Foreskin keratinocyte (primary cell): ENCODE measurements at places on chromosomes 7 and 10. TPM values are rescaled to one million over a fixed set of nuclear protein-coding genes. Genes with fewer than 3 reads are reported as not detected.

The MALRD1 gene
- 0.11 TPM in 1 of 2 replicates, not detected in the other for total RNA-seq

The CHAT gene
- not detected in 2 replicates for total RNA-seq

The IFIT2 gene
- 2.5 and 2.7 TPM in 2 replicates for total RNA-seq

The RBP3 gene
- total RNA-seq: not detected in 2 replicates

The TMEM140 gene
- total RNA-seq: 0.07 TPM in 1 of 2 replicates, not detected in the other

The ZNF425 gene
- total RNA-seq: 1.7 and 3.0 TPM in 2 replicates

The AIFM2 gene
- 2.7 and 2.8 TPM in 2 replicates for total RNA-seq

The ECD gene
- total RNA-seq: 24.2 and 25.0 TPM in 2 replicates

The ANKRD30A gene
- not detected in 2 replicates for total RNA-seq

The CALCR gene
- not detected in 2 replicates for total RNA-seq

The ARHGAP22 gene
- total RNA-seq: 5.2 and 7.1 TPM in 2 replicates

The PTPN20 gene
- total RNA-seq: 5.4 TPM in 2 replicates

The VSTM2A gene
- total RNA-seq: not detected in 2 replicates

The SFTPA1 gene
- total RNA-seq: not detected in 2 replicates

The PRPS1L1 gene
- total RNA-seq: not detected in 2 replicates

The MLXIPL gene
- 0.32 and 0.61 TPM in 2 replicates for total RNA-seq

The ZSCAN25 gene
- 12.9 and 14.2 TPM in 2 replicates for total RNA-seq

The KNDC1 gene
- total RNA-seq: 0.03 and 0.04 TPM in 2 replicates

The SPAM1 gene
- total RNA-seq: not detected in 2 replicates

The ACBD7 gene
- total RNA-seq: 0.07 and 0.20 TPM in 2 replicates
